Activated CD4-positive, alpha-beta memory T cell treated with anti-CD3 and anti-CD28 coated beads, Interleukin-2, amount 10 ng/mL, durations not matched to agents 7 days and 5 days (primary cell): ENCODE measurements at places on chromosomes 2 and 18. TPM values are rescaled to one million over a fixed set of nuclear protein-coding genes. Genes with fewer than 3 reads are reported as not detected.

KATNAL2 gene
- total RNA-seq: 0.35 TPM

TWIST2 gene
- not detected for total RNA-seq

MOGAT1 gene
- total RNA-seq: not detected

COLEC11 gene
- total RNA-seq: not detected
